ENCODE measurements at places on chromosomes 7 and 10. TPM values are rescaled to one million over a fixed set of nuclear protein-coding genes. Genes with fewer than 3 reads are reported as not detected.

DNA sequence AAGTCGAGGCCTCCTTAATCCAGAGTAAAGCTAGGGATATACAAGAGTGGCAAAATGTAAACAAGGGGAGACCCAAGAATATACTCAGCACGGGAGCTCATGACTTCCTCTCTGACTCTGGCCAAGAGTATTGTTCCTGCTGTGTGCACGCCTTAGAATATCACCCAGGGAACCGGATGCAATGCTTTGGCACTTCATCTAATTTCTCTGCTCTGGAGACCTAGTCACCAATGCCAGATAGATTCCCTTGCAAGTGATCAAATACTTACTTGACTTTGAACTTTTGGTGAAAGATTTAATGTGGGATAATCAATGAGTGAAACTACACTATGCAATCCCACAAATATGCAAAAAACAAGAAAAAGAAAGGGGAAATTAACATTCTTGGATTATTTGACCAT lies 695.5 kb downstream of the INHBA start:
- no peak for DNase-seq

DNA sequence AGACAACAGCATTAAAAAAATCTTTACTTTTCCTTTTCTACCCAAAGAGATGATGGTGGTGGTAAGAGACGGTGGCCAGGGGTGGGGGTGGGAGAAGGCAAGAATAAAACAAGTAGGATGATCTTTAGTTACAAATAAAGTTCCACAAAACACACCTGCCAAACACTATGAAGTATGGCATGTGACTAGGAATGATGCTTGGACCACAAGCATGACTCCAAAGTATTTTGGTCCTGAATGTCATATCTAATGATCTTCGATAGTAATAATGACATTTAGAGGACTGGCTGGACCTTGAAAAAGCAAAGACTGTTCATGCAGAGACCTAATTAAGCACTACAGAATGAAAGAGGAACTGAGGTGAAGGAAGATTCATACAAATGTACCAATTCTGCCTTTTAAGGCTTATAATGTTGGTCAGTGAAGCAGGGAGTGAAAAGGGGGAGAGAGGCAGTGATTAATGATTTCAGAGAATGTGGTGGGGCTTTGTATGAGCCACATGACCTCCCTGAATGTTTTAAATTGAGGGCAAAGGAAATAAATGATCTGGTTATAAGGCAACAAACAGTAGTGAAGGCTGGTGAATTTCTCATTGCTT lies 29.6 kb upstream of the DKK1 start:
- DNase-seq: no peak

GRCh38 chr10:117488004-117488403 lies 54.5 kb upstream of the EMX2 start:
- no peak for DNase-seq

DNA sequence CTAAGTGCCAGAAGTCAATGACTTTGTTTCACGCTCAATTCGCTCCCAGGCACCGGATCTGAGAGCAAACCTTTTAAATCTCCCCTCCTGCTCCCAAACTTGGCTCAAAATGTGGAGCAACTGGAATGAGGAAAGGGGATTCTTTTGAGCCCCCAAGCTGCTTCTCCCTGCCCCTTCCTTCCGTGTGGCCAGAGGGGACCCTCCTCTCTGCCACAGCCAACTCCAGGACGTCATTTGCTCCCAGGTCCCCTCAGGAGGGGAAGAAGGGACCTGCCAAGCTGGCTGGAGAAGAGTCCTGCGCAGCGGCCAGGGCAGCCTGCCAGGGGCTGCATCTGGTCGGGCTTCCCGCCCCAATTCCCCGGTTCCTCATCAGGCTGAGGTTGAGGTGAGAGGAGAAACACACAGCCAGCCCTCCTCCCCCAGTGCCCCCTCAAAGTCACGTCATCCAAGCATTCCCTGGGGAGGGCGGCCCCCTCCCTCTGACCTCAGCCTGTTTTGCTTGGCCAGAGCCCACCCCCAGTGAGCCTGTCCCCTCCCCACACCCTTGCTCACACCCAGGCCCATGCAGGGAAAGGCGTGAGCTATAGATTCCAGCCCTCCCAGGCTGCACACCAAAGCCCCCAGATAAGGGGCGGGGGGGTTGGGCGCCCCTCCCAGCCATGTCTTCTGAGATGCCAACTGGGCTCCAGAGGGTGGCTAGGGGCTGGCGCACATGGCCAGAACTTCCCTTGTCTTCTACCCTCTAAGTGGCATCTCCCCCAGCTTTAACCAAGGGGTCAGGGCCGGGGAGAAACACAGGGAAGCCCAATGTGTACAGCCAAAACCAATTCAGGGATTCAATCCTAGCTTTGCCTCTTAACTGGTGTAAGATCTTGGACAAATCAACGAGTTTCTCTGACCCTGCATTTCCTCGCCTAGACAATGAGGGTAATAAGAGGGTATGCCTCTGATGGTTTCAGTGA lies 35.0 kb downstream of the SH3PXD2A start:
- DNase-seq: no peak

JCAD gene
- total RNA-seq: 3.2 TPM

GHRHR gene
- total RNA-seq: not detected

PMPCB gene
- 104 TPM for total RNA-seq

DNA sequence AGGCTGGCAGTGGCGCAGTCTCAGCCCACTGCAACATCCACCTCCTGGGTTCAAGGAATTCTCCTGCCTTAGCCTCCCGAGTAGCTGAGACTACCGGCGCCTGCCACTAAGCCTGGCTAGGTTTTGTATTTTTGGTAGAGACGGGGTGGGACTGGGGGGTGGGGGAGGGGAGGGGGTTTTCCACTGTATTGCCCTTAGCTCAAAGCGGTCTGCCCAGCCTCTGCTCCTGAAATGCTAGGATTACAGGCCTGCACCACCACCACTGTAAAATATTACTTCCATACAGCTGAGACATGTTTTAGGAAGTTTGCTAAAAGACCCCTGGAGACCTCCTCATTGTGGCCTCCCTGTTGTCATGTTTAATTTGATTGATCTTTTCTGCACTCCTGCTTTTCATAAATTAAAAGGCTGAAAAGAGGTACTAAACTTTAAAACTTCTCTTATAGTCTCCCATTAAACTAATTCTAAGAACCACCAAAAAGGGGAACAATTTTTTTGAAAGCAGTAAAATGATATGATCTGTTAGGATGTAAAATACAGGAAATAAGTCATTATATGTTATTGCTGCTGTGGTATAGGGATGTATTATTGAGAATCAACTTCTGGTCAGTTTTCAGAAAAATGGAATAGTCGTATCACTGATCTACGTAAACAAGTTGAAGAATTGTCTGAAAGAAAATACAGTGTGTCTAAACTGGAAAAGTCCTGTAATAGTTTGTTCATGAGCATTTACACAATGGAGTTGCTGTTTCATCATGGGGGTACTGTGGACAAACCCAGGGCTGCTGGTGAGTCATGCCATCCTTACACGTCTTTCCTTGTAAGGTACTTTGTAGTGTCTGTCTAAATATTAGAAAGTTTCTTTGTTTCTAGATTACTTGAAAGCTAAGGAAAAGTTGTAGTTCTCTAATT lies 72.9 kb upstream of the TMEM248 start:
- DNase-seq: peak; percentile 49

NUTM2E gene
- total RNA-seq: not detected

TMEM270 gene
- total RNA-seq: 1.7 TPM

GRCh38 chr7:128914566-128915151 lies 4.2 kb upstream of the KCP start:
- DNase-seq: no peak
